ENCODE measurements at places on chromosomes 6 and 20.

GRCh38 chr20:40497899-40498691 lies 190.9 kb downstream of the MAFB start:
- DNase-seq: no peak

DNA sequence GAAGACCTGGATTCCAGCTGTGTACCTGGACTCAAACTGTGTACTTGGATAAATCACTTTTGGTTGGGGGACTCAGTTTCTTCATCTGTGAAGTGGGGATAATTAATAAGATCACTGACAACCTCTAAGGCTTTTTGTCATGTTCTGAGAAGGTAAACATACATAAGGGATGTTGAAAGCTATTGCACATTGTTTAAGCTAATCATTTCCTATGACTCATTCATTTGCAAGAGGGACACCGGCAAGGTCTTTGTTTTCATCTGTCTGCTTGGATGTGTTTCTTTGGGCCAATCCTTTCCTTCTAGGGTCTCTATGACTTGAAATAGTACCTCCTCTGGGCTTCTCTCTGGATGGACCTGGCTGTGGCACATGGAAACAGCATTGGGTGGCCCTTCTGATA lies 6.8 kb downstream of the PROKR2 start:
- DNase-seq: no peak

DNA sequence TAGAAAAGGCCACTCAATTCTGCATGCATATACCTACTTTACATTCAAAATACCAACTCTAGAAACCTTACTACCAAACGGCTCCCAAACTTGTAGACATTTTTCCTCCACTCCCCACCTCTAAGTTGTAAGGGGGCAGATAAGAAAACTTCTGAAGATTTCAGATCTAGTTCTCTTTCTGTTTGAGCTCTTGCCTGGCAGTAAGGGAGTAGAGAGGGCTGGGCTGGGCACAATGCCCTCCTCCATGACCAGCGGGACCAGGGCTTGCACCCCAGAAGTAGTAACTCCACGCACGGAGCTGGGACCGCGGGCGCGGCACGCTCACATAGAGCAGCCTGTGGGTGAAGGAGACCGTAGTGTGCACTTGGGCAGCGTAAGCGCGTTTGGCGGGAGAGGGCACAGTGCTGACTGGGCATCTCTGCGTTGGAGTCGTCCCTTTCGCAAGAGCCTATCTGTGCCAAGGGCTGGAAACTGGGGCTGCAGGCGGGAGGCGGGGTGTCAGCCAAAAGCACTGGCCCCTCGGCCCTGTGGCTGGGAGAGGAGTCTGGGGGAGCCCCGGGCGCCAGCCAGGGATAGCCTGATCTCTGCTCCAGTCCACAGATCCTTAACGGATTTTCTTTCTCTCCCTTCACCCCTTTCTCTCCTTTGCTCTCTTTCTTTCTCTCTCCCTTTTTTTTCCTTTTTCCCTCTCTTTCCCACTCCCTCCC lies 32.4 kb downstream of the PHACTR1 start:
- no peak for DNase-seq

DNA sequence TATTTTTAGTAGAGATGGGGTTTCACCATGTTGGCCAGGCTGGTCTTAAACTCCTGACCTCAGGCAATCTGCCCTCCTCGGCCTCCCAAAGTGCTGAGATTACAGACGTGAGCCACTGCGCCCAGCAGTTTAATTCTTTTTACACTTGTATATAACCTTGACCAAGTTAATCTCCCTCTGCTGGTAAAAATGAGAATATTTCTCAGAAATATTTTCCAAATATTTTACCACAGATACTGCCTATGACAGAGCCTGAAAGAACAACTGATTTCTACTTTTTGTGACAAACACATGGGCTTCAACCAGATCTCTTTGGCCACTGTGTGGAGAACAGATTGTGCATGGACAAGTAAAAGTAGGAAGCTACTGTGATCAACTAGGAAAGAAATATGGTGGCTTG lies 21.2 kb upstream of the NHSL1 start:
- DNase-seq: no peak

DNA sequence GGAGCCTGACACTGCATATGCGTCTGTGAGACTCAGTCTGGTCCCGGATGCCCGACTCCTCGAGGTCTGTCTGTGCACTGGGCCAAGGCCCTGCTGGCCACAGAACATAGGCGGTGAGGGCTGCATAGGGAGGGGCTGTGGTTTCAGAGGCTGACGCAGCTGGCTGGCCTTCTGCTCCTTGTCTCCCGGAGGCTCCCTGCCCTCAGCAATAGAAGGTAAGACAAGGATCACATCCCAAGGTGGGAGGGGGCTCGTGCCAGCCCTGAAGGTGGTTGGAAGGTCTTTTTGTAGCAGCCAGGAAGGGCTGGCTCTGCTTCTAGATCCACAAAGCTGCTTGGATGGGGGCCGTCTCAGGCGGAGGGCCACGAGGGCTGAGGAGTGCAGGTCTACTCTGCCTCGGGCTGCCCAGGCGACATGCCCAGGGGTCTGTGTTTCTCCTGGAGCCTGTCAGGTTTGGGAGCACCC lies 239.8 kb upstream of the SULF2 start:
- no peak for DNase-seq

- no peak for DNase-seq
Measured at GRCh38 chr6:169785566-169785965, 34.1 kb downstream of the ERMARD start.

- DNase-seq: no peak
Measured at GRCh38 chr6:67285770-67286495, 1349.1 kb upstream of the ADGRB3 start.

GRCh38 chr6:30267423-30267822 lies 54.2 kb upstream of the TRIM26 start:
- no peak for DNase-seq

DNA sequence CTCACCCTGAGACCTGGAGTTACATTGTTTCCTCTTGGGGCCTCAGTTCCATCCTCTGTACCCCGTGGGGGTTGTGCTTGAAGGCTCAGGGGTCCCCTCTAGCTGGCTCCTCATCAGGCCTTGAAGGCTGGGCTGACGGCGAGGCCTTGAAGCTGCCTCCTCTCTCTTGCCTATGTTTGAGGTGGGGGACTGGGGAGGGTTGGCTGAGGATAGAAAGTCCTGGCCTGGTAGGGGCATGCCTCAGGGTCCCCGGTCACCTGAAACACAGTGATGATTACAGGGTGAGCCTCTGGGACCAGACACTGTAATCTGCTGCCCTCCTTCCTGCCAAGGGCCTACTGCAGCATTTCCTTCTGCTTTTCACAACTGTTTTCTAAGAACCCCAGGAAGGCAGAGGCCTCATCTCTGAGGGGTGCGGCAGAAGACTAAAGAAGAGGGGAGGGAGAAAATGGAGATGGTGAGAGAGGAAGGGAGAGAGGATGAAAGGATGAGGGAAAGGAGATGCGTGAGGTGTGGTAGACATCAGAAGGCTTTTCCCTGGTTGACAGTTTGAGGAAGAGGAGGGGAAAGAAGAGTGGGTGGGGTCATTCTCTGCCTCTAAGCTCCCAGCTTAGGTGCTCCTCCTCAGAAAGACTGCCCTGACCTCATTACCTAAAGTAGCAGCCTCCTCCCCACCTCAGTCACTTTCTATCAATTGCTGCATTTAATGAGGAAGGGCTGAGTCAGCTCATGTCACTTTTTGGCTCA lies 29.7 kb downstream of the VEGFA start:
- no peak for DNase-seq

- no peak for DNase-seq
Measured at GRCh38 chr20:23128461-23129125, 42.5 kb upstream of the CD93 start.

DNA sequence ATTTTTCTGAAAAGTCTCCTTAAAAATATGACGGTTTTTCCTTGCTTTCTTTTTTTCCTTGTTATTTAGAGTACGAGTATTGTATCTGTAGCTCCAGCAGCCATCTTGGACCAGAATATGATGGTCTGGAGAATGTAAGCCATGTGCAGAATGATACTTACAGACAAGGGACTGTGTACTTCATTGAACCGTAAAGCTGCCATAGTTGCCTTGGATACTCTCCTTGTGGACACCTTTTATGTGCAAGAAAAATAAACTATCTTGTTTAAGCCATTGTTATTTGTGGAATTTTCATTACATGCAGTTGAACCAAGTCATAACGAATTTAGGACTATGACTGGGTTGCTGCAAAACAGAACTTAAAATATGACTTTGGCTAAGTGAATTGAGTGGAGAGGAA lies 485.8 kb upstream of the CITED2 start:
- DNase-seq: no peak

- DNase-seq: no peak
Measured at GRCh38 chr6:84766799-84767525, 2.6 kb upstream of the TBX18 start.

- DNase-seq: no peak
Measured at GRCh38 chr6:79446006-79446405, 91.2 kb downstream of the LCA5 start.

GRCh38 chr6:159826968-159827647 lies 27.0 kb downstream of the PNLDC1 start:
- no peak for DNase-seq

GRCh38 chr6:77354581-77354980 lies 108.7 kb downstream of the HTR1B start:
- no peak for DNase-seq

GRCh38 chr6:100228437-100228833 lies 234.4 kb upstream of the MCHR2 start:
- DNase-seq: no peak

- DNase-seq: no peak
Measured at GRCh38 chr6:44620922-44621321, 233.4 kb downstream of the CDC5L start.

GRCh38 chr6:5550631-5551030 lies 289.3 kb downstream of the FARS2 start:
- no peak for DNase-seq

- DNase-seq: no peak
Measured at GRCh38 chr6:166437661-166438060, 54.9 kb upstream of the MPC1 start.

DNA sequence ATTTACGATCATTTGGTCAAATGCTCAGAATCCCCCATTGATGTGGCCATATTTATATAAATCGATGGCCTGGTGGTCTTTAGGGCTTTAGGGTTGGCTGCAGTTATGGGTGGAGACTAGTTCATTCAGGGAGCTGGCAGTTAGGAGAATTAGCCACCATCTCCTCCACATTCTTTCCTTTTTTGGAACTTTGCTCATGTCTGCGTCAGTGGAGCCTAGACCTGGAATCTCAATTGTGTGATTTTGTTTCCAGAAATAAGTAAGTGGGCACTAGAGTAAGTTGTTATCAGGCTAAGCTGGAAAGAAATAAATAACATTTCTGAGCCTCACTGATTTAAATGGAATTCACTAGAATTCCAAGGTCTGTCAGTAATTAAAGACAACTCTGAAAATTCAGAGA lies 29.0 kb upstream of the ELOVL5 start:
- DNase-seq: no peak

- DNase-seq: no peak
Measured at GRCh38 chr20:40592941-40593340, 96.1 kb downstream of the MAFB start.

- DNase-seq: no peak
Measured at GRCh38 chr6:143965503-143966171, 42.4 kb downstream of the PLAGL1 start.

DNA sequence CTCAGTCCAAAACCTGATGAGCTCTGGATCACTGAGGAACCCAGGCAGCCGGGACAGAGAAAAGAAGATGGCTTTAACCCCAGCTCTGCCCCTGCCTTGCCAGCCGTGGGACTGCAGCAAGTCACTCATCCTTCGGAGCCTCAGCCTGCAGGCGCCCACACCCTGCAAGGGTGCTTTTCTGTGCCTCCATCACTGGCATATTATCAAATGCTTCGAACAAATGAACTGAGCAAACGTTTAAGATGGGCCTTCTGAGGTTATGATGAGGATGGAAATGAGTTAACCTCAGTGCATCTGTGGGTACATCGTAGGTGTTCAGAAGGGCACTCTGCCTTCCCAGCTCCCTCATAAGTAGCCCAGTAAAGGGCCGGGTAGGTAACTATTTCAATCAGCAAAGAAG lies 79.0 kb downstream of the NFATC2 start:
- no peak for DNase-seq

DNA sequence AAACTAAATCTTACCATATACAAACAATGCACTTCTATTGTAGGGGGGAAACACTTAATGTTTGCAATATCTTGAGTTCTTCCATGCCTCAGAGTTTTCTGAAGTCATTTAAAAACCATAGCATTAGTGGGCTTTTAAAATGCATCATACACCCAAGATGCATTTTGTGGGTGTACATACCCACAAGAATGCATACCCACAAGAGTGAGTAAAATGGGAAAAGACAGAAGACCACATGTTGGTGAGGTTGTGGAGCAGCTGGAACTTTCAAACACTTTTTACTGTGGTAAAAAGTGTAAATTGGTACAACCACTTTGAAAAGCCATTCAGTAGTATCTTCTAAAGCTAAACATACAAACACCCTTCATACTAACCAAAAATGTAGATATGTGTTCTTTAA lies 57.5 kb downstream of the CYB5R4 start:
- DNase-seq: no peak
